Stimulated activated CD4-positive, alpha-beta T cell treated with anti-CD3 and anti-CD28 coated beads, Interleukin-1b, Interleukin-23, amount 100 ng/mL, for 24 hours (primary cell): ENCODE measurements at places on chromosomes 3 and 15.

DNA sequence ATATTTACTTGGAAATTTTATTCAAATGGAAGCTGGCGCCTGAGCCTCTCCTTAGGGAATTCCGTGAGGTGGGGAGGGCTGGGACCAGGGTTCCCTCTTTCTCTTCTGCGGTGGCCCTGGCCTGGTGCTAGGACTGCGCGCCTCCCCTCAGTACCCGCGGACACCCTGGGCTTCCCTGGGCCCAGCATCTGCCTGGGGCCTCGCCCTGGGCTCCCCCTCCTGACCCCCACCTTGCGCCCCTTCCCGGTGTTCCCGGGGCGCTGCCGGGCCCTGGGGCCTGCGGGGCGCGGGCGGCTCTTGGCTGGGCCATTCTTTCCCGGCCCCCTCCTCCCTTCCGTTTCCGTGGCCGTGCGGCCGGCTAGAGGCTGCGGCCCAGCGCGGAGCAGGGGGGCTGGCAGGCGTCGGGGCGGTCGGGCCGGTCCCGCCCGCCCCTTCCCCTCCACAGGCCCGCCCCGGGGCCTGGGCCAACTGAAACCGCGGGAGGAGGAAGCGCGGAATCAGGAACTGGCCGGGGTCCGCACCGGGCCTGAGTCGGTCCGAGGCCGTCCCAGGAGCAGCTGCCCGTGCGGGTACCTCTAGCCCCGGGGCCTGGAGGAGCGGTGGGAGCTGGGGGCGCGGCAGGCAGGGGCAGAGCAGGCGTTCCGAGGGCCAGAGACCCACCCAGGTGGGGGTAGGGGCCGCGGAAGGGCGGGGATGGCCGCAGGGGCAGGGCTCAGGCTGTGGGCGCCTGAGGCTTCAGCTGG is at the start of gene FES:
Gene FES (plus strand): TSS at position 529 of the 743 bp plus-strand sequence. CDS start 542 bp downstream, outside the sequence.
- no peak for DNase-seq

DNA sequence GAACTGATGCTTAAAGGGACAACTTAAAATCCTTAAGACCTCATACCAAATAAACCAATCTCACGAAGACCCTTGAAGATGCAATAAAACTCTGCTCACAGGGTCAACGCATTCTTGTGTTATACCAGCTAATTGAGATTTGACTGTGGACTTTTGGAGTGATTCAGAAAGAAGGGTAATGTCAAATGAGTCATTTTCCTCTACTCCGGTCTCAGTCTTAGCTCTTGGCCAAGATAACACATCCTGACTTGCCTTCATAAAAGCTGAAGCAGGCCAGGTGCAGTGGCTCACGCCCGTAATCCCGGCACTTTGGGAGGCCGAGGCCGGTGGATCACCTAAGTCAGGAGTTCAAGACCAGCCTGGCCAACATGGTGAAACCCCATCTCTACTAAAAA is 3.8 kb downstream of the PKM start:
- DNase-seq = no peak

DNA sequence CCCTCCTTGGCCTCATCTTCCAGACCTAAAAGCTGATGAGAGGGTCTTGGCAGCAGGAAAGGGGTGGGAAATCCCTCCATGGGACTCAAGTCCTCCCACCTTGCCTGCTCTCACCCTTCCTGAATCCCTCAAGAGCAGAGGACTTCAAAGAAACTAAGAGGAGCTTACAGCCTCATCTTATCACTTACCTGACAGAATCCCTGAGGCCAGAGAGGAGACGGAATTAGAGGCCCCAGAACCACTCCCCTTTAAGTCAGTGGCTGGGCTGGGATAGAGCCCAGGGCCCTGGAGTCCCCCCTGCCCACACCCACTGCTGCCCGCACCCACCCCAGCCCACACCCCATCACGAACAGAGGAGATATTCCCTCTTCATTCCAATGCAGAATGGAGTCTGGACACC is 15.2 kb downstream of the LOXL1 start:
- DNase-seq = no peak

DNA sequence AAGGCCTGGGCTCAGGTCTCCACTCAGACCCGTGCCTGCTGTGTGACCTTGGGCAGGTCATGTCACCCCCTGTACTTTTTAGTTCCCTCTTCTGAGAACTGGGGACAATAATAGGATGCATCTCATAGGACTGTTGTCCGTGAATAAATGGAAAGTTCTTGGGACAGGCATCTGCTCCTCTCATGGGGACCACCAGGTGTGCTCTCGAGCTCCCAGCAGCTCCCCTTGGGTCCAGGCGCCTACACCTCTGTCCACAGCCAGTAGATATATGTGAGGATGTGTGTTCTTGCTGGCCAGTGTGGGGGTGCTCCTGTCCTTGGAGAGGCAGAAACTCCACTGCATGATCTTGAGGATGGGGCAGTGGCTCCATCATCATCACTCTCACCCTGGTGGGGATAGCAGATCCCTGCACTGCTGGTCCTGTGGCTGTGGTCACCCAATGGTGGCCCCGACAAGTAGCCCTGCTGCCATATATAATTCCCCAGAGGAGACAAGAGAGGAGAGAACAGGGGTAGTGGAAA is 257.6 kb upstream of the TLE3 start:
- no peak for DNase-seq

DNA sequence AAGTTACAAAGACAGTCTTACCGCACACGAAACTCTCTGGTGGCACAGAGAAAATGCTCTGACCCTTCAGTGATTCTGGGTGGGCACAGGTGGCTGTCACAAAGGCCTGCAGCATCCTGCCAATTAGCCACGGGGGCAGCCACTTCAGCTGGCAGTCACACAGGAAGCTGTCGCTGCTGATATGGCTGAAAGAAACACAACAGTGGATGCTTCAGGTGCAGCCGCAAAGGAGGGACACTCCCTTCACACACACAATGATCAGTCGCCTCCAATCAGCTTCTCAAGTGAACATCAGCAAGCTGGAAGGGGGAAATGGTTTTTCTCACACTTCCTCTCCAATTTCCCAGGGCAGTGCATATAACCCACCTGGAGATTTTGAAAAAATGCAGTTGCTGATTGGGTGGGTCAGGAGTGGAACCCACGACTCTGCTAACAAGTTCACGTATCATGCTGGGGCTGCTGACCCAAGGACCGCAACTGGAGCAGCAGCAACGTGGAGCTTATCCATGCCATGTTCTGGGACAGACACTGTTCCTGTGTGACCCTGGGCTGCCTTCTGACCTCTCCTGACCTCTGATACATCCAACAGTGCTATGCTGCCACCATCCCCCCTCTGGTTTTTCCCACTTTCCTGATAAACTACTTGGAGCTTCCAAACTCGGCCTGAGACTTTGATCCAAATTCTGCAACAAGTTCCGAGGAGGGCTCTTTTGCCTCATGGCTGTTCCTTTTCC is 106.6 kb downstream of the LRIG1 start:
- no peak for DNase-seq

DNA sequence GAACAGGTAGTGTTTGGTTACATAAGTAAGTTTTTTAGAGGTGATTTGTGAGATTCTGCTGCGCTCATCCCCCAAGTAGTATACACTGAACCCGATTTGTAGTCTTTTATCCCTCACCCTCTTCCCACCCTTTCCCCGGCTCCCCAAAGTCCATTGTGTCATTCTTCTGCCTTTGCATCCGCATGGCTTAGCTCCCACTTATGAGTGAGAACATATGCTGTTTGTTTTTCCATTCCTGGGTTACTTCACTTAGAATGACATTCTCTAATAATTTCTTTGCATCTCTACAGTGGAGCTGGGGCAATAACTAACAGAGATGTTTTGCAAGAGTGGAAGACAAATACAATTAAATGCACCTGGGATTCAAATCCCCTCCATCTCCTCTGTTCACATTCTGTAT is 93.2 kb downstream of the TP63 start:
- no peak for DNase-seq

DNA sequence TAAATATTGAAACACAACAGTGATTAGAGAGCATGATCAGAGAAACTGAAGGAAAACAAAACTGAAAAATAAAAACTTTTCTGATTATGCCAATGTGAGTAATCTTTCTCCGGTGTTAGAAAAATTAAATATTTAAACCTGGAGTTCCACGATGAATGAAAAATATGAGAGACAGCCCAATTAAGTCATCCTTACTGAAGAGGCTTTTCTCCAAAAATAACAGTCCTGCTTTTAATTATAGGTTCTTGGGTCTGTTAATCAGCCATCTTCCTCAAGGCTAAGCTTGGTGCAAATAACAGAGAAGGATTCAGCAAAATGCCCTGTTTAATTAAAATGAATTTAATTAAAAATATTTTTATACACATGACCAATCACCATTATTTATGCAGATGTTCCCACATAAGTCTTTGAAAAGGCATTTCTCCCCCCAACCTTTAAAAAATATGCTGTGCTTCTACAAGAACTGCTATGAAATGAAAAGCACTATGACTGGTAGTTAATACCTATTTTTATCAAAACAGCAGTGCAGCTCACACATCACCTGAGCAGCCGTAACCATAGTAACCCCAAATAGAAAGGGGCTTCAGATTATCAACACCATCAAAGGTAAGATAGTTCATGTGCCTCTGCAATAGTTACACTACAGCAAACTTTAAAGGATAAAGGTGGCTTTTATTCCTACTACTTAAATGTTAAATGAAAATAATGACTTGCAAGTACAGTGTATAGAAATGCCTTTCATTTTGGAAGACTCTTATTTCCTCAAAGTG is 175.7 kb downstream of the SLC9A9 start:
- no peak for DNase-seq

- no peak for DNase-seq
Measured at GRCh38 chr15:21269121-21269520, 171.2 kb downstream of the POTEB3 start.

DNA sequence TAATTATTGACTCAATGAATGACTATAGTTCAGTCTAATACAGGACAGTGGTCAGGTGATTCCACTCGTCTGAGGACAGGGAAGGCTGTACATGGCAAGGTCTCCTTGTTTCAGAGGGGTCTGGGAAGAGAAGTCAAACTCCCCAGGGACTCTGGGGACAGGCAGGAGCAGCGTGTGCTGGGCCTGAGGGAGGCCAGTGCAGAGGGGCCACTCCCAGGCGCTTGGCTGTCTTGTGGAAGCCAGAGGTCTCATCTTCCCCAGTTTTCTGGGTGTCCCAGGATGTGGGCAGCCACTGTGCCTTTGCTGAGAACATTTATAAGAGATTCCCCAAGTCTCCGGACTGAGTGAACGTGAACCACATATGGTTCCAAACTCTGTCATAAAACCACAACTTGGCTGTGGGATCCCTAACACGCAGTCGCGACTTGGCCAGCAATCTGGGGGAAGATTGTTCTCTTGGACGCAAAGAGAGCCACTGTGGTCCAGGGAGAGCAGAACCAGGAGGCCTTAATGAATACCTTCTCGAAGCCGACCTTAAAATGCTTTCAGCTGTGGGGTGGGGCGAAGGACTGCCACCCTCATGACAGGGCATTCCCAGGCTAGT is 30.4 kb downstream of the BHLHE40 start:
- no peak for DNase-seq

GRCh38 chr3:142968319-142969025 is 5.0 kb upstream of the PAQR9 start:
- no peak for DNase-seq

- DNase-seq = peak; percentile 12
Measured at GRCh38 chr15:51861557-51862359, 32.3 kb downstream of the TMOD3 start.

DNA sequence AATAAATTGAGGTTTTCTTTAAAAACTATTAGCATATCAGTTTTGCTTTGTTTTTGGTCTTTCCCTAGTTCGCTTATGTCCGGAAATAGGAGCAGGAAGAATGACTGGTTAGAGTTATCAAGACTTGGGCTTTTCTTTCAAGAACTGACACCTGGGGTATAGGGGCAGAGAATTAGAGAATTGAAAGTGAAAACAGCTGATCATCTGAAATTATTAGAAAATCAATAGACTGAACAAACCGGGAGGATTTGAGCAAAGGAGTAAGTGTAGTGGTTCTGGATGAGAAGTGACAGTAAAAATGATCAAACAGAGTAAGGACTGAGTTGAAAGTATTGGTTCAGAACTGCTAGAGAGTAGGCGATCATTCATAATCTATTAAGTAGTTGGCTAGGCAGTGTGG is 6.0 kb downstream of the MINDY2 start:
- DNase-seq = no peak

DNA sequence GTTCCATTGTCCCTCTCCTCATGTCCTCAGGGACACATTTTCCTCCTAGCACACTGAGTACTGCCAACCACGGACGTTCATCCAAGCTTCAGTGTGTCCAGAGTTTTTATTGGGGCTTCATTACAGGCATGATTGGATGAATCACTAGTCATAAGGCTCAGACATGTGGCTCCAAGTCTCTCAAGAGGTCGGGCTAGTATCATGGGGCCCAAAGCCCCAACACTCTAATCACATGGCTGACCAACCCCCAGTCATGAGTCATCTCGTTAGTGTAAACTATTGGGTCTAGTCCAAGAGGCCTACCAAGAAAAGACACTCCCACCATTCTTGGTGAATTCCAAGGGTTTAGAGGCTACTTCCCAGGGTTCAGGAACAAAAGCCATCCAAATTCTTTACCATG is 4.4 kb downstream of the TERC start:
- no peak for DNase-seq

DNA sequence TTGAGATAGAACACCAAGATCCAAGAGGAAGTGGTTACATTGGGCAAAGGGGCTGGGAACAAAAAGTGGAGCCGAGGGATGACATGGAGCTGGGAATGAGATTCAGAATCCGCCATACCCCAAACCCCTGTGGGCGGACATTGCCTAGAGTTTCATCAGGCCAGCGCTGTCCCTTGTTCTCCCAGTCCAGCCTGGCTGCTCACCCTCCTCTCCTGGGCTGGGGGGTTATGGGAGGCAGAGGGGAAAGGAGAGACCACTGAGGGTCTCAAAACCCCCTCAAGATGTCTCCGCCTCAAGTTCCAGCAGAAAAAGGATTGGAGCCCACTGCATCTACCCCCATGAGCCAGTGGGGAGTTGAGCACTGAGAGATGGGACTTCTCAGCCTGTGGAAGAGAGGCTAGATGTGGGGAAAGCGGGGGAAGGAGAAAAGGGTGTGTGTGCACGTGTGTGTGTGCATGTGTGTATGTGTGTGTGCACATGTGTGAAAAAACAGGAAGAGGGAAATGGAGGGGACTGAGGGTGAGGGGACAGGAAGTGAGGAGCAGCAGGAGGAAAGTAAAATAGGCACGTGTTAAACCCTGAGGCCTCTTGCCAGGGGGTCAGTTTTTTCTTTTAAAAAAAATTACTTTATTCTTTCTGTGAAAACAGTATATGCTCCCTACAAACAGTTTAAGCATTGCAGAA is 14.3 kb downstream of the GRM2 start:
- DNase-seq = no peak

DNA sequence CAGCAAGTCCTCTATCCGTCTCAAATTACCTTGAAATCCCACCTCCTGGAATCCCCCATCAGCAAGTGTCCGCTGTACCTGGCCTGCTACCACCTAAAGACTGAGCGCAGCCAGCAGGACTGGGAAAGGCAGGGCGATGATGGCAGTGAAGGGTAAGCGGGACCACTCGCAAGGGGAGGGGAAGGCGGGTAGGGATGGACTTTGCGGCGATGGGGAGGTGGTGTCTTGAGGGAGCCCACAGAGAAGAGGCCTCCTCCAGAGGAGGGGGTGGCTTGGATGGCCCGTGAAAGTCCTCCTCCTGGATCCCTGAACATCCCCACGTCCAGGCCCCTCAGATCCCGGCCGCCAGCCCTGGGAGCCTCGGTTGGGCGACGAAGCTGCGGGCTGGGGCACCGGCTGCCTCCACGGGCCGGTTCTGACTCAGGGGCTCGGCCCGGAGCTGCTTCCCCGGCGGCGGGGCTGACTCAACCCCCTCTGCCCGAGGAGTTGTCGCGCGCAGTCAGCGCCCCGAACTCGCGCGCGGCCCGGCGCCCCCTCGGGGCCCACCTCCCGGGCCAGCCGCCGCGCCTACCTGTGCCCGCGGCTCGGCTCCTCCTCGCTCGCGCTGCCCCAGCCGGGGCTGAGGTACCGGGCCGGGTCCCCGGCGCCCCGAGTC is 512 bp downstream of the LARP6 start:
- no peak for DNase-seq
